ENCODE measurements at places on chromosomes 16 and 17. TPM values are rescaled to one million over a fixed set of nuclear protein-coding genes. Genes with fewer than 3 reads are reported as not detected.
A peak's percentile ranks its signal among the peaks of the same experiment; 100 is the strongest.

DNA sequence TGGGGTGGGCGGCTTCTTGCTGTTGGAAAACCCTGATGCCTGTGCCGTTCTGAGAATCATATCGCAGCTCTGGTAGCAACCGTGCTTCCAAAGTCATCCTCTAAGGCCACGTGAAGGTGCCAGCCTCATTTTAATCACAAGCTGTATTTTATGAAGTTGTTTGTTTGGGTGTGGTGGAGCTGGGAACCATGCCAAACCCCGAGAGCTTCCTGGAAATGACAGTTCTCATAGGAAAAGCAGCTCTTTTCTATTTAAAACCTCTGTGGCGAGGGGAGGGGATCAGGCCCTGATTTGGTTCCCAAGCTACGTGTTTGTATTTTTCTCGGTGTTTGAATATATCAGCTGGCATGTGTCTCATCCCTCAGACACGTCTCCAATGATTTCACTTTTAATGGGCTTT lies 21.7 kb downstream of the KNOP1 start:
- H3K27ac ChIP-seq, result peak overlapping the region; percentile 27
- no peak overlapping the region for H3K4me3 ChIP-seq
- H3K4me1 ChIP-seq, result peaks cover 46% of the 10 kb centered on the region

DNA sequence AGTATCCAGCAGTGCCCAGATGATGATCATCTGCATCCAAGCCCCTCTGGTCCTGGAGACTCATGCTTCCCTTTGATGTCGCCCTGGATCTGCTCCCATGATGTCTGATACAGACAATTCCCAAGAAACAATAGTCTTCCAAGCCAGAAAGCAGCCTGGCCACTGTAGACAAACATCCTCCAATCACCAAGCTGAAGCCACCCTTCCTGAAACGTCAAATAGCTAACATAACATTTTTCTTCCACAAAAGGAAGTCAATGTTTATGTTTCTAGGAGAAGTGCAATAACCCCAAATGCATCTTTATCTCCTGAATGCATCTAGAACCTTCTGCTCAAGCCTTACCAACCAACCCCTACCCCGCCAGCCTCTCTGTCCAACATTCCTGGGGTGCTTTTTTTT lies 1.2 kb upstream of the DPEP2 start:
- peak; percentile 19 for DNase-seq
- H3K36me3 ChIP-seq, result no peaks in the 10 kb centered on the region
- H3K27me3 ChIP-seq, result no peaks in the 10 kb centered on the region
- peaks cover 82% of the 10 kb centered on the region for H3K4me1 ChIP-seq
- peak overlapping the region; percentile 60 for H3K27ac ChIP-seq

DNA sequence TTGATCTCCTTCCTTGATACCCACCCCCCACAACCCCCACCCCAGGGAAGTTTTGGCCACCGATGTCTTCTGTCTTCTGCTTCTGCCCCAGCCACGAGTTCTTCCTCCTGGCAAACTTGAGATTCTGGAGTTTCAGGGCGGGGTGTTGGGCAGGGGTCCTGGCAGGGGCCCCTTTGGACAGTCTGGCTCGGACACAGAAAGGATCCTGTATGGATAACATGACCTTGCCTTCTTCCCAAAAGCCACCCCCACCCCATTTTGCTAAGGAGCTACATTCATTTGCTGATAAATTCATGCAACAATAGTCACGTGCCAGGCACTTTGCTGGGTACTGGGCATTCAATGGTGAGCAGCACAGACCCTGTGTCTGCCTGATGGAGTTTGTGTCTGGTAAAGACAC lies 5.9 kb upstream of the COL1A1 start:
- no peak for DNase-seq
- no peak overlapping the region for H3K4me3 ChIP-seq
- no peaks in the 10 kb centered on the region for H3K36me3 ChIP-seq
- no peaks in the 10 kb centered on the region for H3K4me1 ChIP-seq
- peaks cover 6% of the 10 kb centered on the region for H3K27me3 ChIP-seq

The TERB1 gene
- 0.83 TPM for total RNA-seq

DNA sequence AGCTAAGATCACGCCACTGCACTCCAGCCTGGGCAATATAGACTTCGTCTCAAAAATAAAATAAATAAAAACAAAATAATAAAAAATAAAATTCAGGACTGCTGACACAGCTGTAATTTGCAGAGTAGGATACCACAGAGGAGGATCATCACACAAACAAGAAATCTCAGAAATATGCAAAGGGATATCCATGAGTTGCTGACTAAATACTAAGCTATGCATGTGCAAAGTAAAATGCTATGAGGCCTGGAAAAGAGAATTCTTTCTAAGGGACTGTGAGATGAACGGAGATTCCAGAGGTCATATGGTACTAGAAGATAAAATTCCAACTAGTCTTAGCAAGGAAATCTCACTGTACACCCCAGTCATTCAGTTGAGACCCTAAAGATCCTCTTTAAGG lies 74.8 kb downstream of the SLC39A11 start:
- no peaks in the 10 kb centered on the region for H3K36me3 ChIP-seq
- H3K27me3 ChIP-seq, result no peaks in the 10 kb centered on the region
- no peak overlapping the region for H3K4me3 ChIP-seq
- no peak for DNase-seq

The KRTAP9-4 gene
- total RNA-seq, result not detected

- no peak for DNase-seq
- H3K27me3 ChIP-seq, result peaks cover 4% of the 10 kb centered on the region
- no peak overlapping the region for H3K27ac ChIP-seq
- peaks cover 19% of the 10 kb centered on the region for H3K4me1 ChIP-seq
Observed at GRCh38 chr17:79732254-79732653, 1.5 kb downstream of the ENPP7 start.

- DNase-seq, result no peak
- no peaks in the 10 kb centered on the region for H3K27me3 ChIP-seq
- no peaks in the 10 kb centered on the region for H3K36me3 ChIP-seq
- no peaks in the 10 kb centered on the region for H3K4me1 ChIP-seq
- no peak overlapping the region for H3K27ac ChIP-seq
- H3K4me3 ChIP-seq, result no peak overlapping the region
Observed at GRCh38 chr17:62675260-62675659, 47.8 kb downstream of the MRC2 start.

GRCh38 chr16:85461814-85462713 lies 151.1 kb upstream of the GSE1 start:
- H3K4me1 ChIP-seq, result peaks cover 12% of the 10 kb centered on the region
- no peak overlapping the region for H3K27ac ChIP-seq
- peak overlapping the region; percentile 30 for H3K4me3 ChIP-seq
- no peak for DNase-seq
- peaks cover 17% of the 10 kb centered on the region for H3K27me3 ChIP-seq
- H3K36me3 ChIP-seq, result no peaks in the 10 kb centered on the region

DNA sequence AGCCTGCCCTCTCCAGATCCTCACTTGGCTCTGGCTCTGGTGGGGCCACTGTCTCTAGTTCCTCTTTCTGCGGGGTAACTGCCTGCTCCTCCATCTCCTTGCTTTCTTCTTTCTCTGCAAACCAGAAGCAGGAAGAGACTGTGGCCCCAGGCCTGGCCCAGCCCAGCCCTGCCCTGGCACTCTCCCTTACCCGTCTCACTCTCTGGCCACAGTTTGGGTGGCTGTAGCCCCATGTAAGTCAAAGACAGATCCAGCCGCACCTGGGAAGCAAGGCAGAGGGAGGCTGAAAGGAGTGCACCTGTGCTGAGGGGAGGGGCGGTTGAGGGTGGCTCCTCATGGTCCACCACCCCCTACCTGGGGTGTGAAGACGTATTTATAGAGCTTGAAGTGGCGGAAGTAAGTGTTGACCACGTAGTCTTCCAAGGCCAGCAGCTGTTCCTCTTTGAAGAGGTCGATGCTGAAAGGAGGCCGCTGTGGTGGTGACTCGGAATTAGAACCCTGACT lies 2.8 kb downstream of the CFAP119 start:
- peaks cover 28% of the 10 kb centered on the region for H3K4me1 ChIP-seq
- no peak overlapping the region for H3K27ac ChIP-seq
- H3K27me3 ChIP-seq, result no peaks in the 10 kb centered on the region
- H3K36me3 ChIP-seq, result peaks cover 23% of the 10 kb centered on the region
- DNase-seq, result no peak
- H3K4me3 ChIP-seq, result no peak overlapping the region

- no peak for DNase-seq
- H3K4me1 ChIP-seq, result peaks cover 23% of the 10 kb centered on the region
- no peak overlapping the region for H3K27ac ChIP-seq
- H3K4me3 ChIP-seq, result no peak overlapping the region
Observed at GRCh38 chr17:1732833-1733321, 8.4 kb downstream of the WDR81 start.

The MYH8 gene
- not detected for total RNA-seq

- no peak for DNase-seq
- no peak overlapping the region for H3K4me3 ChIP-seq
- no peaks in the 10 kb centered on the region for H3K36me3 ChIP-seq
- no peak overlapping the region for H3K27ac ChIP-seq
Observed at GRCh38 chr17:77687417-77687816, 271.1 kb upstream of the TNRC6C start.

The C17orf67 gene
- total RNA-seq, result 9.5 TPM

GRCh38 chr16:11452746-11453389 lies 107.6 kb downstream of the RMI2 start:
- no peak overlapping the region for H3K4me3 ChIP-seq
- H3K4me1 ChIP-seq, result no peaks in the 10 kb centered on the region
- H3K27ac ChIP-seq, result no peak overlapping the region
- H3K36me3 ChIP-seq, result no peaks in the 10 kb centered on the region
- H3K27me3 ChIP-seq, result no peaks in the 10 kb centered on the region
